ENCODE measurements at places on chromosomes 3 and 15.

GRCh38 chr3:119582178-119582577 lies 2.9 kb downstream of the ADPRH start:
- DNase-seq: no peak

DNA sequence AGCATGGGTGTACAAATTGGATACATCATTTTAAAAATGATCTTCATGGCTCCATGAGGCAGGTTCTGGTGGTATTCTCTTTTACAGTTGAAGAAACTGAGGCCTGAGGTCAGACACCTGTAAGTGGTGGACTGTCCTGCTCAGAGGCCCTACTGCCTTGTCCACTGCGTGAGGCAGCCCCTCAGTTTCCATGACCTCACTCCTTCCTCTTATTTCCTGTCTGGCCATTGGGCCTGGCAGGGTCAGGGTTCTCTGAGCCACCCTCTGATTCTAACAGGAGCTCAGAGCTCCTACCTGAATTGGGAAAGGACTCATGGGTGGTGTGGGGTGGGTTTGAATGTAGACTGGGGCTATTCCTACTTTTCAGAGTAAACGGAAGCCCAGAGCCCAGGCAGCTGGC lies 17.5 kb downstream of the PLEKHO2 start:
- no peak for DNase-seq

DNA sequence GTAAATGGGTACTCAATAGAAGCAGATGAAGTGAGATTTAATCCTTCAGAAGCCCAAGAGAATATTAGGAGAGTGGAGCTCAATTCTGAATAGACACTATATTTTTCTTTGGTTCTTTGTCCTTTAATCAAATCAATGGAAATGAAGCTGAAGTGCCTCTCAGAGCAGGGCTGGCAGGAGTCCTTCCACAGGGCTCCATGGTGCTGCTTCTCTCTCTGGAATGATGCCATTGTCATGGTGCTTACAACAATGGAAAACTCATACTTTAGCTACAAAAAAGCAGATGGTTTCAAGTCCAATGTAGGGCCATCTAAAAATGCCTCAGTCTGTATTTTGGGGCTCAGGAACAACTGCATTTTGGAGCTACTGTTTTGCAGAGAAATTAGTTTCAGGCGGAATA lies 125.1 kb downstream of the SNRK start:
- DNase-seq: no peak

GRCh38 chr3:46512191-46512749 lies 14.5 kb downstream of the RTP3 start:
- no peak for DNase-seq

DNA sequence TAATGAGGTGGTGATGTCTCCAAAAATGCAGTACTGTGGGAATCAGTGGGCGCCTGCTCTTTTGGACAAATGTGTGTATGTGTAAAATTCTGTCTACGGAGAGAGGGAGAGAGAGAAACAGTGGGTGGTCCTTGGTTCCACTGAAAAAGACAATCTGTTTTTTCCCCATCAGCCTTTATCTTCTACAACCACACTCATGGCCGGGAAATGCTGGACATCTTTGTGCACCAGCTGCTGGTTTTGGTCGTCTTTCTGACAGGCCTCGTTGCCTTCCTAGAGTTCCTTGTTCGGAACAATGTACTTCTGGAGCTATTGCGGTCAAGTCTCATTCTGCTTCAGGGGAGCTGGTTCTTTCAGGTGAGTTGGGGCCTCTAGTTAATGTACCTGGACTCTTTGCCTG lies 51.2 kb upstream of the ADGRG7 start:
- DNase-seq: no peak

DNA sequence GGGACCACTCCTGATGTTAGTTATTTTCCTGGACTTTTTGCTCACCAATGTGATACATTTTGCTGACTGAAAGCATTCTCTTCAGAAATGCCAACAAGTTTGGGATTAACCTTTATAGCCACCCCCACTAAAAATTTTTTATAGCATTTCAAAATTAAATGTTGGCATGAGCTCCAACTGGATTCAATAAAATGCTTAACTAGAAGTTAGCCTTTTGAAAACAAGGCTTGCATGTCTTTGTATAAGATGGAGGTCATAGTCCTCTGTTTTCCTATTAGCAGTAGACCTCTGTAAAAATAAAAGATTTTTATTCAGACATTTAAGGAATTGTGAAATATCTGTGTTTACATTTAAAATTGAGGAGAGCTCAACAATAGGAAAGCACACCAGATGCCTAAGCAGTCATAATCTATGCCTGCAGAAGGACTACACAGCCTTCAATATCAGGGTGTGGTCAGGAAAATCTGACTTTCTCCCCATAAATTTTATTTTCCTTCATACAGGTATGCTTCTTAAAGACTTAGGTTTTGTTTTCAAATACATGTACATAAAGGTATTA lies 87.2 kb downstream of the DNAJC13 start:
- DNase-seq: no peak

GRCh38 chr3:99509224-99509623 lies 129.2 kb upstream of the COL8A1 start:
- DNase-seq: no peak

GRCh38 chr15:91469632-91470567 lies 369.8 kb downstream of the SV2B start:
- DNase-seq: no peak

DNA sequence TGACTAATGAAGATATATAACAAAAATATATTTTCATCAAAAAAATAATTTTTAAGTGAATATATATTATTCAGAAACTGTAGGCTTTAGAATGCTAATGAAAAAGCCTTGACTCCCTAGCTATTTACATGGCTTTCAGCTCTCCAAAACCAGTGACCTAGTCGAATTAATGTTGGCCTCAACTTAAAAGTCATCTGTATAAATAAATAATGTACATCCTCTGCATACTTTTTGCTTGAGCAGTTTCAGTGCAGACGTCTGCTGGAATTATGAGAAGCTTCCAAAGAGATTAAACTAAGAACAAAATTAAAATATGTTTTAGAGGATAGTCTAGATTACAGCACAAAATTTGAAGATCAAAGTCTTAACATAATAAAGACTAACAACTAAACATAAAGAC lies 520.4 kb upstream of the ALCAM start:
- no peak for DNase-seq

- no peak for DNase-seq
Observed at GRCh38 chr3:193190146-193190786, 50.8 kb upstream of the PLAAT1 start.

- no peak for DNase-seq
Observed at GRCh38 chr3:27723815-27724458, 1.8 kb upstream of the EOMES start.

GRCh38 chr3:190528706-190529105 lies 14.8 kb downstream of the IL1RAP start:
- no peak for DNase-seq

GRCh38 chr3:194165271-194166018 lies 29.5 kb downstream of the HES1 start:
- DNase-seq: no peak

- no peak for DNase-seq
Observed at GRCh38 chr15:30046430-30046829, 36.3 kb upstream of the GOLGA8J start.

GRCh38 chr15:55290528-55291057 lies 980 bp upstream of the RAB27A start:
- DNase-seq: peak; percentile 61

DNA sequence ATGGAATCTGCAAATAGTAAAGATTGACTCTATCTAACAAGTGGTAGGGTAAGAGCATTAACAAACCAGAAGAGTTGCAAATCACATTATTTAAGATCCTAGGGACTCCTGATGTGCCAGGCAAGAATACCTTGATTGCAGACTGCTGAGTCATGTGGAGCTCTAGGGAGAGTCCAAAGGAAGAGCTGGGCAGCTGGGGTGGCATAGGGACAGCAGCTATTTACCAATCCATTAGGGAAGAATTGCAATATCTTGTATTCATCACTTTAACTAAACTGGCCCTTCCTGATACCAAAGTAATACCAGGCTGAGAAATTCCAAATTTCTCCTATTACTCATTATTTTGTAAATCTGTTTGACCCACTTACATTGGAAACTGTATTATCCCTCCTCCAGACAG lies 52.2 kb upstream of the ACP3 start:
- DNase-seq: no peak

GRCh38 chr15:72249142-72249810 lies 18.3 kb upstream of the PKM start:
- no peak for DNase-seq

GRCh38 chr3:134327594-134327975 lies 46.7 kb downstream of the AMOTL2 start:
- DNase-seq: no peak

DNA sequence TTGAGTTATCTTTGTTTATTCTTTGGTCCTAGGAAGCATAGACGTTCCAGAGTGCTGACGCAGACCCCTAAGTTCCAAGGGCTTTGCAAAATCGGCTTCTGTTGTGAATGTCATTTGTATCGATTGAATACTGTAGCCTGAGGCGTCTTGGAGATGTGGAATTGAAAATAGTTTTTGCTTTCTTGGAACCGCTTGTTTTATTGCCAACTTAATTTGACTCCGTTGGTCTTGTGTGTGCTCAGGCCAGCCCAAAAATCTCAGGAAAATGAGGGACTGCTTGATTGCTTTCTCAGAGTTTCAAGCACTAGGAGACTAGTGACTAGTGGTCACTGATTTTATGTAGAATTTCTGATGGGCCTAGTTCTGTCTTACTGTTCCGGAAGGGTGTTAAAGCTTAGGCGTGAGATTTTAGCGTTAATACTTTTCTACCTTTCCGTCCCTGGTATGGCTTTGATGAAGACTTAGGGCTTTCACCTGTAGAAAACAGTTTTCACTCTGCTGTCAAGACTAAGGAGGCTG lies 263 bp upstream of the UTS2B start:
- no peak for DNase-seq

GRCh38 chr3:197718891-197719290 lies 17.8 kb downstream of the RUBCN start:
- no peak for DNase-seq

DNA sequence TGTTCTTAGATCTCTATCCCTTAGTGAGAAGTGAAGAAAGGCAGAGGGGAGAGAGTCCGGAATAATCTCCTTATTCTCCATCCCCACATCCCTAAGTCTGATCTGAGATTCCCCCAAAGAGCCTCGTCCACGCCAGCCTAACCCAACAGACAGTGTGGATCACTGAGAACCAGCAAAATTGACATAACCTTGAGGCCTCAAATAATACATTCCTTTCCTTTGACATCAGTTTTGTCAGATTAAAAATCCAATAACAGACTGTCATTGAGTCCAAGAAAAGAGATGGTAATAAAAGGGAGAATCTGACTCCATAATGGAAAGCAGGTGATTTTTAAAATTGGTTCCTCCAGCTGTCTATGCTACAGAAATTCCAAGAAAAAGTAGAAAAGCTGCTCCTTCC lies 7.7 kb upstream of the SIAH2 start:
- no peak for DNase-seq

GRCh38 chr15:66077320-66077663 lies 176.3 kb downstream of the MEGF11 start:
- no peak for DNase-seq

GRCh38 chr3:186032321-186032720 lies 76.6 kb downstream of the ETV5 start:
- DNase-seq: no peak

GRCh38 chr3:183460081-183461055 lies 31.9 kb upstream of the MCF2L2 start:
- DNase-seq: no peak

- DNase-seq: no peak
Observed at GRCh38 chr15:72735111-72735510, 48.4 kb downstream of the ADPGK start.

DNA sequence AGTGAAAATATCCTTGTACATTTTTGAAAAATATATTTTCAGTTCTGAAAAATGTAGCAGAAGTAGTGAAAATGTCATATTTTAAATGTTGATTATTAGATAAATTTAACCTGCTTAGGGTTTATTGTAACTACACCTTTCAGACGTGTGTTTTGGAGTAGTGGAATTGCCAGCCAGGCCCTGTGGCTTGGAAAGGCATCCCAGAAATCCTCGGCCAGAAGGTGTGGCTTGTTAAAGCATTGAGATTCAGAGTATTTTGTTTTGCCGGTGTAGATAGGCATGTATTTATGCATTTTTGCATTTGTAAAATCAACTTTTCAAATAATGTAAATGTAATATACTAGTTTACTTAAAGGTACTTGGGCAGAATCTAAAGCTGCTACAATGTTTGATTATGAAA lies 7.0 kb downstream of the EBLN2 start:
- no peak for DNase-seq

DNA sequence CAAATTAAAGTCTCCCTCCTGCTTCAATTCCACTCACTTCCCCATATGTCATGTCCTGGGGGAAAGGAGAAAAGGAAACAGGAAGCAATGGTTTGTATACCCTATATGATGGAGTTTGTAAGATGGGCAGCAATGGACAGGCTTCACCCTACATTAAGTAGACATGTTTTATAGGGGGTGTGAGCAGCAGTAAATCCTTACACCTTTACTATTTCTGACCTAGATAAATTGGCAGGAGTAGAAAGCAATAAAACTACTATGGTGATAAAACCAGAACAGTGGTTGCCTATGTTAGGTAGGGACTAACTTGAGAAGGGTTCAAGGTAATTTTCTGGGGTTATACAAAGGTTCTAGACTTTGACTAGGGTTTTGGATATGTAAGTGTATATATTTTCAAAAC lies 301.7 kb downstream of the GBE1 start:
- DNase-seq: no peak

DNA sequence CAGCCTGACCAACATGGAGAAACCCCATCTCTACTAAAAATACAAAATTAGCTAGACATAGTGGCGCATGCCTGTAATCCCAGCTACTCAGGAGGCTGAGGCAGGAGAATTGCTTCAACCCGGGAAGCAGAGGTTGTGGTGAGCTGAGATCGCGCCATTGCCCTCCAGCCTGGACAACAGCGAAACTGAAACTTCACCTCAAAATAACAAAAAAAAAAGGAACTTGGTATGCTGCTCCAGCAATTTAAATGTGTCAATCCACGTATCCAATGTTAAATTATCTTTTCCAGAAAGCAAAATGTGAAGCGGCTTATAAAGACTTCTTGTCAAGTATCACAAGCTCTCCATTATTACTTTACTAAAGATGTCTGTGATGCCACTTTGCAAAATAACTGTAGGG lies 9.9 kb upstream of the ARIH1 start:
- no peak for DNase-seq

DNA sequence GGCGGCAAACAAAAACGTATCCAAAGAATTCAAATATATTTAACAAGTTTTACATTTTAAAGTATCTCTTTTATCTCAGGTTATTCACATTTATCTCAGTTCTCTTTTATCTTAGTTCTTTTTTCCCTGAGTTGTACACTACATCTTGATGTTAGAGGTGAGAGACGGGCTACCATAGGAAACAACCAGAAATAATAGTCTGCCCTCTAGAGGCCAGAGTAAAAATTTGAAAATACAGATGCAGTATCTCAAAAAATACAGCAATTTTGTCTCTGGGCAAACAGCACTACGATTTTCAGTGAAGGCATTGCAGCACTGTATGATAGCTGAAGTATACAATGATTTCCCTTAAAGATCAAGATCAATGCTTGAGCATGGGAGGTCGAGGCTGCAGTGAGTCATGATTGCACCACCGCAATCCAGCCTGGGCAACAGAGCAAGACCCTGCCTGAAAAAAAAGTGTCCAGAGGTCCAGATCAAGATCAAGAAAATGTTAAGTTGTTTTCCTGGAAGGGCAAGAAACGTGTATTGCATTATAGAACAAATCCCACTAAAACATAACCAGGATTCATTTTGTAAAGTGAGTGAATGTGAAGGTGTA lies 82.6 kb upstream of the ATP11B start:
- DNase-seq: no peak

GRCh38 chr3:55592572-55592971 lies 105.5 kb upstream of the WNT5A start:
- no peak for DNase-seq

Data from nucleus accumbens (tissue), 56 donors.